AG04450 (cell line): ENCODE measurements at places on chromosomes 11 and 22.

DNA sequence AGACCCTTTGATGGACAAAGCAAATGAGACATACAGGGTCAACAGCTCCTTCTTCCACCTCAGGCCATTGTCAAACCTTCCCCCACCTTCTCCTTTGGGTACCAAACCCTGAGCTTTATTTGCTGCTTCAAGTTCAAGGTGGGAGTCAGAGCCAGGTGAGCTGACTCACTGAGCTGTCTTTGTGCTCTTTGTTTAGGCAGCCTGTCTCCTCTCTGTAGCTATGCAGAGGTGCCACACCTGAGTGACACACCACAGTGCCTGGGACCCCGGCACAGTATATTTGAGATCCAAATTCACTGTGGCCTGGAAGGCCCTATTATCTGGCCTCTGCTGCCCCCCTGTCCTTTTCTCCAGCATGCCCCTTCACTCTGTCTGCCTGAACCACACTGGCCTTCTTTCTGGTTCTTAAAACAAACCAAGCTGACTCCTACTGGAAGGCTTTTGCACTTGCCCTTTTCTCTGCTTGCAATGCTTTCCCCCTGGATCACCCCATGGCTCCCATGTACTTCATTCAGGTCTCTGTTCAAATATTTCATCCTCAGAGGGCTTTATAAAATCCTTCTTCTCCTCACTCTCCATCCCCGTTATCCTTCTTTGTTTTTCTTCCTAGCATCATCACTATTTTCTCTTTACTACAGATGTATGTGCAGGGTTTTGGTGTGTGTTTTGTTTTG lies 16.1 kb downstream of the LMO2 start:
- no peak for DNase-seq

DNA sequence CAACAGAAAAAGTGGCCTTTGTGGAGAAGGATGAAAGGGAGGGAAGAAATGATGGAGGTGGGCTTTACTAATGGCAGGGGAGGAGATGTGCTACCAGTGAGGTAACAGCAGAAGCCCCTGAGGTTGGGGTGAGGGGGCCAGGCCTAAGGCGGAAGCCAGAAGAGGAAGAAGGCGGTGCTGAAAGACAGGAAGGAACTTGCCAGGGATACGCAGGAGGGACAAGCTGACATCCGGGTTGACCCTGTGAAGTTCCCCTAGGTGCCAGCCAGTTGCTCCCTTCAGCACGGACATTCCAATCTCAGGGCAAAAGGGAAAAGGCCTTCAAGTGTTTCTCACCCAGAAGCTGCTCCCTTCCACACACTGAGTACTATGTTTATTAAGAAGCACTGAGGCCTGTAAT lies 2.3 kb upstream of the TIRAP start:
- no peak for DNase-seq

DNA sequence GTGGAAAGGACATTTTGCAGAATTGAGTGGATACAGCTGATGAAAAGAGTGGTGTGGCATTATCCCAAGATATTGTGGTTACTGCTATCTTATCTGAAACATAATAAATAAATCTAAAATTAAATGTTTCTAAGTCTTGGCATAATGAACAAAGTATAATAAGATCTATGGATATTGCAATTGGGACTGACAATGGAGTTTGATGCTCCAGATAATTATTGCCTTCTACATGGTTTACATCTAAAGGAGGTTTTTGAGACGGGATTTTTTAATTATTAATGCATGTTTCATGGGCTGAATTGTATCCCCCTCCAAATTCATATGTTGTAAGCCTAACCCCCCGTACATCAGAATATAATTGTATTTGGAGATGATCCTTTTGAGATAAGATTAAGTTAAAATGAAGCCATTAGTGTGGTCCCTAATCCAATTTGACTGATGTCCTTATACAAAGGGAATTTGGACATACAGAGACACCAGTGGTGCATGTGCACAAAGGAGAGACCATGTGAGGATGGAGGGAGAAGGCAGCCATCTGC lies 198.5 kb downstream of the MSANTD4 start:
- no peak for DNase-seq

DNA sequence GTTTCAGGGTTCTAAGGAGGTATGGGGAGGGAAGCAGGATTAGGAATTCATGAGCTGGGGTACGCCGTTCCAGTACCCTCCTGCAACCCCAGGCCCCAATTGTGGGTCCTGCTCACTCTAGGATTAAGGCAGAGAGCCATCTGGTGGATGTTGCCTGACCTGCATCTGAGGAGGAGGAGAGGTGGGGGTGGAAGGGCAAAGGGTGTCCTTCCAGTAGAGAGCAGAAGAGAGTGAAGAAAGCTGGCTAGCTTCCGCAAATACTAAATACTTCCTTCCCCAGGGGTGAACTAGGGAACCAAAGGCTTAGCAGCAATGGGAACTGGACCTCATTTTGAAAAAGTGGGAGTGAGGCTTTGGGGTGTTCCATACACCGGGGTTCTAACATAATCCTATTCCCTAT lies 10.6 kb downstream of the LRRC51 start:
- peak; percentile 20 for DNase-seq

GRCh38 chr11:120112174-120112796 lies 25.6 kb downstream of the TRIM29 start:
- no peak for DNase-seq

DNA sequence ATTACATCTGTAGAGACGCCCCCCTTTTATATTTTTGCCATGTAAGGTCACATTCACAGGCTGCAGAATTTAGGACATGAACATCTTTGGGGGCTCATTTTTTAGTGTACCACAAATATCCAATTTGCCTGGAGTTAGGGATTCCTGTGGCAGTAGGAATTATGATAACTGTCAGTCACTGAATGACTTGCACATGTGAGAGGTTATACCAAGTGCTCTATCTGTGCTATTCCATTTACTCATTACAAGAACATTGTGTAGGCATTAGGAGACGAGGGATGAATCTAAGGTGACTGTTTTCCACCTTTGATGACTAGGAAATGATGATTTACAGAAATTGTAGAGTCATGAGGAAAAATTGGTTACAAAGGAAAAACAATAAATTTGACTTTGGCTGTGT lies 79.3 kb downstream of the LIF start:
- no peak for DNase-seq
